Inflammatory macrophage (primary cell): ENCODE measurements at places on chromosomes 5 and 9.
A peak's percentile ranks its signal among the peaks of the same experiment; 100 is the strongest.

GRCh38 chr5:75536147-75536546 is 24.5 kb downstream of the POLK start:
- DNase-seq: no peak

DNA sequence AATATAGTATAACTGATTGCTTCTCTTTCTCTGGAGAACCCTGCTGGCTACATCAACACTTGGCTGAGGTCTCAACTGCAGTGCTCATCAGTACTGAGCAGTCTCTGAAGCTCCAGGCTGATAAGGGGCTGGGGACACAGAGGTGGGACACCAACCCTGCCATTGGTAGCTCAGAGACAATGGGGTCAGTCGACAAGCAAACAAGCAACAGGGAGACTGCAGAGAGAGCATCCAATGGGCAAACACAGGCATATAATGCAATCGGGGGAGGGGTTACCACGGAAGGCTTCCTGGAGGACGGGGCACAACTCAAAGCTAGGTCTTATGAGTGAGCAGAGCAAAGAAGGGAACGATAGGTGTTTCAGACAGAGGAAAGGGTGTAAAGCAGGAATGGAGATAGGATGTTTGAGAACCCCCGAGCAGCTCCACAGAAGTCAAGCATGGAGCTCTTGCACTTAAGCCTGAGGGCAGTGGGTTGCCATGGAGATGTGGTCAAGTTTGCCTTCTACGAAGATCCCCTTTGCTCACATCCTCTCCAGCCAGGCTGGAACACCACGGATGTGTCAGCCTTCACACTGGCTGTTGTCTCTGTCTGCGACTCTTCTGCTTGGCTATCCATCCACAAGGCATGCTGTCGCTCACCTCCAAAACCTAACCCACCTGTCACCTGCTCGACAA is 21.5 kb upstream of the AKNA start:
- DNase-seq: peak; percentile 55

DNA sequence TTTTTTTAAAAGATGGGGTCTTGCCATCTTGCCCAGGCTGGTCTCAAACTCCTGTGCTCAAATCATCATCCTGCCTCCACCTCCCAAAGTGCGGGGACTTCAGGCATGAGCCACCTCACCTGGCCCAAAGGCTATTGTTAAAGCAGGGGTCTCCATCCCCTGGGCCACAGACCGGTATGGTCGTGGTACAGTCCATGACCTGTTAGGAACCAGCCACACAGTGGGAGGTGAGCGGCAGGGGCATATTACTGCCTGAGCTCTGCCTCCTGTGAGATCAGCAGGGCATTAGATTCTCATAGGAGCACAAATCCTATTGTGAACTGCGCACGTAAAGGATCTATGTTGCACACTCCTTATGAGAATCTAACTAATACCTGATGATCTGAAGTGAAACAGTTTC is 7.3 kb upstream of the NOL6 start:
- DNase-seq: no peak

DNA sequence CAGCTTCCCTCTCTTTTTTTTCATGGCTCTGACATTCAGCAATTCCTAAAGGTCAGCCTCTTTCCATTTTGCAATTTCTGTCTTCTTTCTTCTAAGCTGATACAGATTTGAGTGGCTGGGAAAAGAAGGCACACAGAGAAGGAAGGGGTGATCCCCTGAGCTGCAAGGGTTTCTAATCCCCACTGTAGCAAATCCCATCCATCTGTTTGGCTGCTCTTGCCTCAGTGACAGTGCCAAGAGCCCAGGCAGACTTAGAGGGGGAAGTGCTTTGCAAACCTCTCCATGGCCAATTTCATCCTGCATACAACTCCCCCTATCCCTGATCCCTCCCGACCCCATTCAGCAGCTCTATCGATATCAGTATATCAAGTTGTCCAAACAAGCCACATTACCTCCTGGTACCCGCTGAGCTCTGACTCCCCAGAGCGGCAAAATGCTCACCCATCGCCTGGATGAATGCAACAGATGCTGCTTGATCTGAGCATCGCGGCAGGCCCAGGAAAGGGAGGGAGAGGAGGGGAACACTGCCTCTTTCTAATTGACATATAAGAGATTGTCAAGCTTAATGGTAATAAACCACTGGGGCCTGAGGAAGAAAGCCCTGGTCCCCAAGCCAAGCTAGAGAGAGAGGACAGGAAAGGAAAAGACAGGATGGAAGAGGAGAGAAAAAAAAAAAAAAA is 268.9 kb downstream of the ASTN2 start:
- DNase-seq: no peak

DNA sequence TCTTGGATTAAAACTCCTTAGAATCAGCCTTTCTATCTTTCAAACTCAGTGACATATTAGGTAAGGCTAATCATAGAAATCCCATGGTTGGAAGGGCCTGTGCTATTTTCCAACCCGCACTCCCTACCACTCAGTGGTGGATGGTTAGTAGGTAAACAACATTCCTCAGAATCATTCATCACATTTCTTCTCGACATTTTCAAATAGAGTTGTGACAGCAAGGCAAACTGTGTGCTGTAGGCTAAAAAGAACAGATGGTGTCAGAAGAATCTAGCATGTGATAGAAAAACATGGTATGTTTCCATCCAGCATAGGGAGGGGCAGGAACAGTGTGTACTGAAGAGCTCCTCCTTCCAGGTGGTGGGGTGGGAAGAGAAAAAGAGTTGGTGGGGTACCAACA is 227.3 kb upstream of the NMUR2 start:
- DNase-seq: no peak

GRCh38 chr9:81673310-81673709 is 16.0 kb downstream of the TLE1 start:
- no peak for DNase-seq

GRCh38 chr9:109329638-109330258 is 8.9 kb upstream of the EPB41L4B start:
- no peak for DNase-seq

DNA sequence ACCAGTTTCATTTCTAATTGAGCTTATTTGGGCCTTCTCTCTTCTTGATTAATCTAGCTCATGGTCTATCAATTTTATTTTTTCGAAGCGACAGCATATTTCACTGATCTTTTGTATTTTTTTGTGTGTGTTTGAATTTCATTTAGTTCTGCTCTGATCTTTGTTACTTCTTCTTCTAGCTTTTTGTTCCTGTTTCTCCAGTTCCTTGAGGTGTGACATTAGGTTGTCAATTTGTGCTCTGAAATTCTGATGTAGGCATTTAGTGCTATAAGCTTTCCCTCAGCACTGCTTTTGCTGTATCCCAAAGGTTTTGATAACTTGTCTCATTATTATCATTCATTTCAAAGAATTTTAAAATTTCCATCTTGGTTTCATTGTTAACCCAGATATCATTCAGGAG is 67.3 kb downstream of the STRBP start:
- no peak for DNase-seq

DNA sequence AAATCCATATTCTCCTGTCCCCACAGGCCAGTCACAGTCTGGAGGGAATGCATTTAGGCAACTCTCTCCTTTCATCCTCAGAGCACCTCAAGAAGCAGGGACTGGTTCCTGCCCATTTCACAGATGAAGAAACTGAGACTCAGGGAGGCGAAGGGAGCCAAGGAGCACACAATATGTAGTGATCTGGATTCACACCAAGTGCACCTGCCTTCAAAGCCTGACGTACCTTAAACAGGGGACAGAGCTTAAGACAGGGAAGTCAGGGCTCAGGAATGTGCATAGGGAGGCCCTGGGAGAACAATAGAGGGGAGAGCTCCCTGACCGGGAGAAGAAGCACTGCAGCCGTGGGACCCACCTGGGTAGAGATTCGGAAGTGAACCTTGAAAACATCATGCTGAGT is 83.0 kb downstream of the GABBR2 start:
- no peak for DNase-seq

DNA sequence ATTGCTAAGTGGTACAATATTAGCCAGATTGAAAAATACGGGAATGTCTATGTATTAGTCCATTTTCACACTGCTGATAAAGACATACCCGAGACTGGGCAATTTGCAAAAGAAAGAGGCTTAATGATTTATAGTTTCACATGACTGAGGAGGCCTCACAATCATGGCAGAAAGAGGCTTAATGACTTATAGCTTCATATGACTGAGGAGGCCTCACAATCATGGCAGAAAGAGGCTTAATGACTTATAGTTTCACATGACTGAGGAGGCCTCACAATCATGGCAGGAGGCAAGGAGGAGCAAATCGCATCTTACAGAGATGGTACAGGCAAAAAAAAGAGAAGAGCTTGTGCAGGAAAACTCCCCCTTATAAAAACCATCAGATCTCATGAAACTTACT is 32.3 kb upstream of the OLFM1 start:
- no peak for DNase-seq

- DNase-seq: no peak
These were observed 39.3 kb downstream of the AMBP start for GRCh38 chr9:114038724-114039313.

DNA sequence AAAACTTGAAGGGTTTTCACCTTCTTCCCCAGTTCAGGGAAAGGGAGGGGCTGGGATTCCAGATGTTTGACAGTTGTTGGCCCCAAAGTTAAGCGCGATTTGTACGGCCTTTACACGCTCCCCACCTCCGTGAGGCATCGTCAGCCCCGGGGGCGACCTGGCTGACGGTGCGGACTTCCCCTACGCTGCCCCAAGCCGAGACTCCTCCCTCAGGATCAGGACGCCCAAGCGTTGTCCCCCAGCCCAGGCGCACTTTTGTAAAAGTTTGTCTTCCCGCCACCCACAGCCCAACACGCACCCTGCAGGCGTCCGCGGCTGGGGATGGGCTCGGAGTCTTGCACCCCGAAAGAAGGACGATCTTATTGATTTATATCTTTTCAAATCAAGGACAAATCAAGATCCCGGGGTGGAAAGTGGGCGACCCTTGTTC is 713 bp downstream of the MOB3B start:
- peak; percentile 90 for DNase-seq

- peak; percentile 95 for DNase-seq
These were observed 27.8 kb upstream of the TNFSF8 start for GRCh38 chr9:114958021-114958843.

GRCh38 chr5:96659170-96659569 is 3.0 kb upstream of the CAST start:
- DNase-seq: no peak

- DNase-seq: no peak
These were observed 29.5 kb downstream of the LAMC3 start for GRCh38 chr9:131038256-131039128.

- no peak for DNase-seq
These were observed 413.4 kb downstream of the ANXA1 start for GRCh38 chr9:73565026-73565425.

- DNase-seq: no peak
These were observed 16.1 kb upstream of the RAI14 start for GRCh38 chr5:34639852-34640626.

GRCh38 chr5:137710086-137710485 is 25.8 kb downstream of the KLHL3 start:
- DNase-seq: no peak

DNA sequence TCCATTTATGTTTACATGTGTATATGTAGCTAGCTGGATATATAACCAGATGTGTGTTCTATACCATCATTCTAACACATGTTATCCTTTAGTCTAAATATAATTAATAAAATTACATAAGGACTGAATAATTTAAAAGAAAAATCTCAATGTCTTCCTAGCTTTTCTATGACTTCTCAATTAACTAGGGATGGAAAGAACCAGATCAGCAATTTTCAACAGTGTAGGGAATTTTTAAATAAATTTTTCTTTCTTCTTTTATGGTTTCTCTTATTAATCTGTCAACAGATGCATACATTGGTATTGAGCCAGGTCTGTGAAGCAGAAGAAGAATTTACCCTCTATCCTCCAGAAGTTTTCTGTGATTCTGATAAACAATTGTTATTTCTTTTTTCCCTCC is 2180.4 kb upstream of the C9orf72 start:
- DNase-seq: no peak

GRCh38 chr5:69270840-69271239 is 36.2 kb downstream of the CDK7 start:
- no peak for DNase-seq

- no peak for DNase-seq
These were observed 95.7 kb downstream of the ACTBL2 start for GRCh38 chr5:57386958-57387357.

DNA sequence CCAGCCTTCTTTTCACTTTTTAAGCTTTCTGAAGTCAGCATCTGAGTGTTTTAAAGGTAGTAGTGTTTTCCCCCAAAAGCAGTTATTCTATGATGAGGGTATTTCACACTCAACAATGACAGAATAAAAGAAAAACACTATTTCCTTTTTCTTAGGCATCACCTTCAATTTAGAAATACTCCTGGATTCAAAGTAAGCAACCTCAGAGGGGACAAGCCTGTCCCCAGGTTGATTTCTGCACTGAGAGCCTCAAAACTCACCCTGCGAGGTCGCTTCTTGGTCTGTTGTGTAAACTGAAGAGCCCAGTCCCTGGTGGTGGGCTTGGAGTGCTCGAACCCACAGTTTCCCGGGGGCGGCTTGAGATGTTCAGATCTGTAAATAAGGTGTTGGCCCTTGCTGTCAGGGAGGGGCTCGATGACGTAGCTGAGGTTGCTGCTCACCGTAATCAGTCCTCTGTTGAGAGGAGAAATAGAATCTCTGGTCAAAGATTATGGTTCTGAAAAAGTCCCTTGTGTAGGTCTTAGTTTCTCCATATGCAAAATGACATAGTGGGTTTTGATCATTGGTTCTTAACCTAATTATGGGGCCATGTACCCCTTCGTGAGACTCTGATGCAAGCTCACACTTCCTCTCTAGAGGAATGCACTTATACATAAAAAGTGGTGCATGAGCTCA is 55.9 kb downstream of the ADAM19 start:
- no peak for DNase-seq

- no peak for DNase-seq
These were observed 36.3 kb upstream of the GFPT2 start for GRCh38 chr5:180389252-180390101.

GRCh38 chr5:77427998-77428397 is 64.1 kb downstream of the WDR41 start:
- no peak for DNase-seq

GRCh38 chr9:117771136-117771535 is 66.9 kb downstream of the TLR4 start:
- DNase-seq: no peak

DNA sequence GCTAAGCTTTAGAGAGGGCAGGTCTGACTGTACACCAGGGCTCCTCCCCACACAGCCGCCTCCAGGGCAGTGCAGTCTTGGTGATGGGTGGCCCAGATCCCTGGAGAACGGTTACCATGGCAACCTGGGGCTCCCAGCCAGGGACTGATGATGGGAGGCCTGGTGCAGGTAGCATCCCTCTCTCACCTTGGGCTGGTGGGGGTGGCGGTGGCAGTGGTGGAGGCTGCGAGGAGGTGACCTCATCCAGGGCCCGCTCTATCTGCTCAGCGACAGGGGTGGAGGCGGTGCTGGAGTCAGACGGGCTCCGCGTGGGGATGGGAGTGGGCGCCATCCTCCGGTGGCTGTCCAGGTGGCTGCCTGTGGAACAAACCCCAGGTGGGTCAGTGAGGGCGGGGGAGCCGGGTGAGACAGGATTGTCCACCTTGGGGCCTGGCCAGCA is 12.3 kb downstream of the PRR7 start:
- DNase-seq: no peak
